Cortex of kidney (tissue), 1 donor: ENCODE measurements at places on chromosomes 11 and 22.

DNA sequence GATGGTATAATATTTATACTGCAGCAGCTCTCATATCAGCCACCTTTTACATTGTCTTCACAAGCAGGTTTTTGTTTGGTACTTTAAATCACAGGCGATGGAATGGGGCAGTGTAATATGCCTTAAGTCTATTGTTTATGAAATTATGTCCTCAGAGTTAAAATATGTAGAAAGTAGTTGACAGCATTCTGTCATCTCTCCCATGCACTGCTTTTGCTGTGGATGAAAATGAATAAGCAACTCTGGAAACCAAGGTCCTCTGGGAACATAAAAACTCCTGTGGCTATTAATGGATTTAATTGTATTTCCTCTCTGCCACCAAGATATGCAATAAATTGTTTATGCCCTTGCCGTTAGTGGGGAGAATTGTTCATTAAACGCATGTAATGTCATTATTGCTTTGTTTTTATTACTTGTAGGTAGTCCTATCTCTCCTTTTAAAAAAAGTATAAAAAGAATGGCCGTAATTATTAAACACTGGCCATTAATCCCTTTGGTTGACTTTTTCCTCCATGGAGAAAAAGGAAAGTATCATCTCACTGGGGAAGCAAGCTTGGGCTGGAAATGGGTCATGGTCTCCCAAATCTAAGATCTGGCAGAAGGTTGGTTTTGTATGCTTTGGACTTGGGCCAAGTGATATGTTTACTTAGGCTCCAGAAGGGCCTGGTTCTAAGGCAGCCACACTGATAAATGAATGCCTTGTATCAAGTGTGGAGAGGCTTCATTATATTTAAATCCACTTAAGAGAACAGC, 13.1 kb downstream of the PACS1 start:
- DNase-seq = no peak

DNA sequence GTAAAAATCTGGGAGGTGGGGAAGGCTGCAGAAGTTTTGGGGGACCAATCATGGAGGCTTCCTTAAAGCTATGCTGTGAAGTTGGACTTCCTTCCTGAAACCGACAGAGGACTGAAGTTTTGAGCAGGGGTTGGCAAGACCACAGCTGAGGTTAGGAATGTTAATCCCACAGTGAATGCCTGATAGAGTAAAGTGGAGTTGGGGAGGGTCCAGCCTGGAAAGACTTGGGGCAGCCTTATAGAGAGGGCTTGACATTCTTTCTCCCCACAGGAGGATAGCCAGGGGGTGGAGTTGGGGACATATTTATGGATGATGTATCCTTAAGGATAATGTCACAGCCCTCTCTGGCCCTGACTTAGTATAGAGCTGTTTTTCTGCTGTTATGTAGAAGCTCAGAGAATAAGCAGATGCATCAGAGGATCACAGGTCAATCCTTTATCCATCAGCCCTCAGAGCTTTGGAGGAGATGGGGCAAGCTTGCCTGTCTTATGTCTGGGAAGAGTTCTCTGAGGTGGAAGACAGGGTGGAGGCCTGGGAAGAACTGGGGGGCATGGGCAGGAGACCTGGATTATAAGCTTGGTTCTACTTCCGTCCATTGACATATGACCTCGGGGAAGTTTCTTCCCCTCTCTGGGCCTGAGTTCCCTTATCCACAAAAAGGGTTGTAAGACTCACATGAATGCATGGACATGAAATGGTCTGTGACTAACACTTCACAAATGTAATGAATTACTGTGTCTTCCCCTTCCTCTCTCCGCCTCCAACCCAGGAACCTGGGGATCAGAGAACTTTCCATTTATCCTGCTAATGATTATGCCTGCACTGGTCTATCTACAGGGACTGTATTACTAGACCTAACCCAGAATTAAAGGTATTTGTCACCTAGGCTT, 317.8 kb downstream of the MIAT start:
- DNase-seq = no peak

DNA sequence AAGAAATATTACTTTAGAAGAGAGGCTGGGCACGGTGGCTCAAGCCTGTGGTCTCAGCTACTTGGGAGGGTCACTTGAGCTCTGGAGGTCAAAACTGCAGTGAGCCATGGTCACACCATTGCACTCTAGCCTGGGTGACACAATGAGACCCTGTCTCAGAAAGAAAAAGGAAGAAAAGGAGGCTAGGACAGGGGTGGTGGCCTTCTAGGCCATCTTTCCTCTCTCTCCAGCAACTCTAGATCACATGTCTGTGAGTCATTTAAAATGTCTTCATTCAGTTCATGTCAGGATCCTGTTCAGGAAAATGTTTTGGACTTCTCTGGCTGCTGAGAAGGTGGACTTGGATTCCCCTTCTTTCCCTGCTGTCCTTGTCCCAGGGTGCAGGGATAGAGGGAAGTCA, 53.3 kb downstream of the PPFIA1 start:
- no peak for DNase-seq

DNA sequence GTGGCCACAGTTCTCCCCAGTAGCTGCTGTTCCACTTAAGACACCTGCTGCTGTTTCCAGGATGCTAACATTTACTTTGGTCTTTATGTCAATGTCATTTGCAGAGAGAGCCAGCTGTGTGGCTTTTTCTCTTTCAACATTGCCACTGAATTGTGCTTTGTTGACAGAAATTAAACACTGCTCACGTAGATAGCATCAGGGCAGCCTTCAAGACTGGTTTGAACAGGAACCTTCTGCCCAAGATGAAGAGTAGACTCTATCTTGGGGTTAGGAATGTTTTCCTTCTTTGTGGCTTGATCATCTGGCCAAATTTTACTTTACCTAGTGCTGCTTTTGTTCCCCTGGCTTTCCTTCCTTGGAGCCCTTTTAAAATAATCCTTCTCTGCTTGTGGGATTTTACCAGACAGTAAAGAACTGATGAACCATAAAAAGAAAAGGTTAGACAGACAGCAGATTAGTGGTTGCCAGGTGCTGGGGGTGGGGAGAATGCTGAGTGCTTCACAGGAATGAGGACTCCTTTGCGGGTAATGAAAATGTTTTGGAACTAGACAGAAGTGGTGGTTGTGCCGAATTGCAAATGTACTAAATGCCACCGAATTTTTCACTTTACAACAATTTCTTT, 22.7 kb upstream of the XBP1 start:
- no peak for DNase-seq

DNA sequence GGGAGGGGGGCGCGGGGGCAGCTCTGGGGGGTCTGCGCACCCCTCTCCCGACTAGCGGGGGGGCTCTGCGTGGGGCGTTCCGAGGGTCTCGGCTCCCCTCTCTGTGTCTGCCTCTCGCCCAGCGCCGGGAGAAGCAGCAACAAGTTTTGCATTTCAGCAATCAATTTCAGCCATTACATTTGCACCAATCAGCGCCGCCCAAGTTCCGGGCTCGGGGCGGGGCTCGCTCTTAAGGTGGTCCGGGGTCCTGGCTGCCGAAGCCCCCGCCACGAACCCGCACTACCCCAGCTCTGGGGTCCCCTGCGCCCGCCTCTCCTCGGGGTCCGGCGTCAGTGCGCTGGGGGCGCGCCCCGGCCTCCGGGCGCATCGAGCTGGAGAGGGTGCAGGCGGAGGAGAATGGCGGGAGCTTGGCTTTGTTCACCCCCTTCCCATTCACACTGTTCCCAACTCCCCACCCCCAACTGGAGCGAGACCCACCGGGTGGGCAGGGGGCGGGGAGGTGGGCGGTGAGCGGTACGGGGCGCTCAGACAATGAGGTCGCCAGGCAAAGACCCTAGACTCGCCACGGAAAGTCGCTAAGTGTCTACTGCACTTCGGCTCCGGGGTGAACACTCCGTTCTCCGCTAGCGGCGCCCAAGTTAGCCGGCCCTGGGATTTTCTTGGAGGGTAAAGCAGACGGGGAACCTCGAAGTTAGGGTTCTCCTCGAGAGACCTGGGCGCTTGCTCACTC, at the start of gene MN1:
Gene MN1 (minus strand): TSS at position 141 of the 730 bp plus-strand sequence. CDS start 1,213 bp downstream, outside the sequence.
- no peak for DNase-seq

DNA sequence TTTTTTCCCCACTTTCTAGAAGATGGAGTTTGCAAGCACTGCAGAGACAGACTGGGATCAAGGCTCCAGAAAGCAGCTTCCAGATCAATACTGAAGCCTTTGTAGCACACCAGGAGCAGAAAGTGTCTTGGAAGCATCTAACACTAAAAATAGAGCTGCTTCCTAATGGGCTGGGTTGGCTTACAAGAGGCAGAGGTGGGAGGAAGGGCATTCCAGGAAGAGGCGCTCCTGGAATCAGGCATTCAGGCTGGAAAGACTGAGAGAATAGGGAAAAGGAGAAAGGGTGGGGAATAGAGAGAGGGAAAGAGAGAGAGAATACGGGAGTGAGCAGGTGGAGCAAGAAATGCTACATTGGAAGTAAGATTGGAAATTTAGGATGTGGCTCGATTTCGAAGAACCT, 395.9 kb downstream of the OPCML start:
- DNase-seq = no peak

DNA sequence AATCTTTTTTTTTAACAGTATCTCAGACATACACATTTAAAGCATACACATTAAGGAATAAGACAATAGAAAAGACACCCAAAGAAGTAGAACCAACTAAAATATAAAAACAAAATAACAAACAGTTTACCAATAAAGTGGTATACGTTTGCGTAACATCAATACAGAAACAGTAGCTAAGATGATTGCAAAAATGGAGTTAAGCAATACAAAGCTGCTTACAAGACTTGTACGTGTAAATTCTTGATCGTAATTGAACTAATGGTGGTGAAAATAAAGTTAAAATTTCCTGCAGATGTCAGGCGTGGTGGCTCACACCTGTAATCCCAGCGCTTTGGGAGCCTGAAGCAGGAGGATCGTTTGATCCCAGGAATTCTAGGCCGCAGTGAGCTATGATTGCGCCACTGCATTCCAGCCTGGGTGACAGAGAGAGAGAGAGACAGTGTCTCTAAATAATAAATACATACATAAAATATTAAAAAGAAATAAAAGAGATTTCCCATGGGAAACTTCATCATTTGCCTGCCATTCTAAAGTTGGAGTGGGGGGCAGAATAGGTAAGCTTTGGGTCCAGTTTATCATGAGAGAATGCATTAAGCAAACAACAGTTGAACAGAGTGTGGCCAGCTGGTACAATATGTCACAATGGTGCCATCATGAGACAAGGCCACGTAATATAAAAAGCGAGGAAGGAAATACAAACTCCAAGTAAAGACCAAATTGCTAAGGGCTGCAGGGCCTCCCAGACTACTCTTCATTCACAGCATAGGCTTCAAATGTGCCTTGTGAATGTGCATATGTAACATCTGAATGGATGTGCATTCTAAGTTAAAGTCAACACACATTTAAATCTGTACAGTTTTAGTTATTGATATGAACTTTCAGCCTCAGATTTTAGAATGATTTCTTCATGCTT, 38.9 kb upstream of the EED start:
- DNase-seq = no peak

- no peak for DNase-seq
Observed at GRCh38 chr11:86990031-86990430, 34.8 kb upstream of the FZD4 start.

GRCh38 chr22:20319041-20319744, 667 bp downstream of the DGCR6L start:
- no peak for DNase-seq

GRCh38 chr11:10846660-10847059, 11.2 kb downstream of the ZBED5 start:
- no peak for DNase-seq

GRCh38 chr22:29693161-29693560, 26.6 kb upstream of the CABP7 start:
- no peak for DNase-seq

GRCh38 chr22:49212466-49212865, 615.2 kb downstream of the BRD1 start:
- DNase-seq = no peak

DNA sequence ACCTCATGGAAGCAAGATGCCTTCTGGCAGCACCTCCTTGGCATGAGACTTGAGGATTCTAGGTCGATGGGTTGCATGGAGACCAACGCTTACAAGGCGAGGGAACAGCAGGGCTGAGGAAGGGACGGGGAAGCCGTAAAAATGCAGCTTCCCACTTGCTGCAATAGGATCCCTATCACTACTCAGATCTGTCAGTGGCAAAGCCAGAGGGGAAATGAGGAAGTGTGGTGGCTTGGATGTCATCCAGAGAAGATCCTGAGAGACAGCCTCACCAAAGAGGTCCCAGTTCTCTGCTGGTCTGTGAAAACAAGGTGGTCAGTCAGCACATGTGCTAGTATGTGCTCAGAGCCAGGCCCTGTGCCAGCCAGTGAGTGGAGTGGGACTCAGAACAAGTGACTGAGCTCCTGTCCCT, 22.2 kb downstream of the CYB5R2 start:
- DNase-seq = no peak

DNA sequence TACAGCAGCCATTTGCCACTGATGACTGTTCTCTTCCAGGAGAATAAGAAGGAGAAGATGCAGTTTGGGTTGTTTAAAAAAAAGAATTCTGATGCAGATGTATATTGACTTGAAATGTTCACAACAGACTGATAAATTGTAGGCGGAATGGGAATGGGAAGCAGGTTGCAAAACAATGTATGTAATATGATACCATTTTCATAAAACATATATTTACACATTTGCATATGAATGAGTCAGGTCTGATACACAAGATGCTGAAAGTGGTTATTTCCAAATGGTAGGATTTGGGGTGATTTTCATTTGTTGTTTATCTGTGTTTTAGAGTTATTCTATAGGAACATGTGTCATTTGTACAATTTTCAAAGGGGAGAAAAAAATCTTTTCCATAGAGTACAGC, 9.0 kb upstream of the RCN1 start:
- DNase-seq = no peak

- DNase-seq = no peak
Observed at GRCh38 chr11:95918056-95918455, 5.9 kb downstream of the MTMR2 start.

- no peak for DNase-seq
Observed at GRCh38 chr11:35089666-35090065, 49.3 kb upstream of the CD44 start.

- no peak for DNase-seq
Observed at GRCh38 chr22:40553014-40553554, 83.4 kb downstream of the MRTFA start.

- DNase-seq = no peak
Observed at GRCh38 chr11:12214751-12215150, 104.4 kb downstream of the MICAL2 start.

GRCh38 chr11:66183494-66184048, 84.9 kb upstream of the RAB1B start:
- DNase-seq = no peak
